ENCODE measurements at places on chromosomes 7 and 10.

- no peak for DNase-seq
Measured at GRCh38 chr10:87880336-87880735, 16.9 kb downstream of the PTEN start.

DNA sequence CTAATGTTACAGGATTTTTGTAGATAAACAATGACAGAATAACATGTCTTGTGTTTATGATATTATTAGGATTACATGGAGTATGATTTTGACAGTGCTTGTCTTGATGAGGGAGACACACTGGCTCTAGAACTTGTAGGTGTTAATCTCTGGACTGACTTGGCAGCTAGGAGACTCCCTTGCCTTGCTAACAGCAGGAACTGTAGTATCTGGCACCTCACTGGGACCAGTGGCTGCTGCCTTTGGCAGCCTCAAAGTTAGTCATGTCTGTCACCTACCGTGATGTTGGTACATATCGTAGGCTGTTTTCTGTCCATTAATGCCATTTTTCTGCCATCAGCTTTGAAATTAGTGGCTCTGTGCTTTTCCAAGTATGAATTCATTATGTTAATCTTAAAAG is 261.5 kb downstream of the CDK14 start:
- no peak for DNase-seq

- no peak for DNase-seq
Measured at GRCh38 chr7:28572321-28573058, 160.2 kb downstream of the CREB5 start.

- no peak for DNase-seq
Measured at GRCh38 chr7:94621120-94621519, 34.8 kb downstream of the SGCE start.

DNA sequence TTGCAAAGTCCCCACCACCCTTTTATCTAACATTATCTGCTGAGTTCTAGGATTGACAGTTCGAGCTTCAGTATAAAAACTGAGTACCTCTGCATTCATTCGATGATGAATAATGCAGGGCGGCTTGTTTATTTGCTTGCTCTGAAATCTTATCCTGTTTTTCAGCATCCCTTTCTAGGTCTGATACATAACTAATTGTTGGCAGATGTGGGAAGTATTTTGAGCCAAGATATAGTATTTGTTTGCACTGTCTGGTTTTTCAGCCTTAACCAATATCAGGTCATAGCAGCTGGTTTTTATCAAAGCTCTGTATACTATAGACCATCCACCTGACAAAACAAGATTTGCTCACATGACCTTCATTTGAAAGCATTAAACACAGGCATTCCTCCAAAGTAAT is 161.4 kb downstream of the TFEC start:
- no peak for DNase-seq

DNA sequence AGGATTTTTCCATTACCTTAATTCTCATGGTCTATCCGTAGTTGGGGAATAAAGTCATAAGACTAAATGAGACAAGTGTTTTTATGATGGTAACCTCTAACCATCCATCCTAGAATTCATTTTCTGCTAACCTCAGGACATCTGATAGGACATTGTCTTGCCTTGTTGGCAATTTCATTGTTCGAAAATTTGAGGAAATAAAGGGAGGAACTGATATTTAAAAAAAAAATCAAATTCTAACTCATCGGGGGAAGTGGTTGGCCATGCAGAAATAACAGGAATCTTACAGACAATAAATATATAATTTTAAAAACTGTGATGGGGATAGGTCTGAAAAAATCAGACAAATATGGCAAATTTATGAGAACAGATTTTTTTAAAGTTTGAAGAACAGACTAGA is 21.7 kb upstream of the RHOBTB1 start:
- no peak for DNase-seq

GRCh38 chr10:107966826-107967225 is 802.3 kb upstream of the SORCS1 start:
- no peak for DNase-seq

GRCh38 chr10:77004917-77005564 is 632.6 kb downstream of the KCNMA1 start:
- no peak for DNase-seq

DNA sequence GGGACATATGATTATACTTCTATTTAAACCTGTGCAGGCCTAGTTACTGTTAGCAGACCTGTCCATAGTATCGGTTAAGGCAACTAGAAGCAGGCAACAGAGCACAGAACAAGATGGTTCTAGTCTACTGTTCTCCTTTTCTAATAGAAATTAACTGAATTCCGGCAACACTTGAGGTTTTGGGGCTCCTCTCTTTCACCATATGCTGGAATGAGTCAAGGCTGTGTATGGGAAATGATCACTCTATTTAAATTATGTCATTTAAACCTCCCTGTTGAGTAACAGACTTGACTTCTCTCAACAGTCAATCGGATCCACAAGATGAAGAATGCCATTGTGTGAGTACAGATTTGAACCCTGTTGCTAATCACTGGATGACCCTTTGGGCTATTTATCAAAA is 6.2 kb upstream of the OTUD1 start:
- DNase-seq = no peak

- DNase-seq = no peak
Measured at GRCh38 chr7:90250601-90251303, 5.8 kb downstream of the CFAP69 start.

- no peak for DNase-seq
Measured at GRCh38 chr7:154484406-154484805, 432.2 kb downstream of the DPP6 start.

DNA sequence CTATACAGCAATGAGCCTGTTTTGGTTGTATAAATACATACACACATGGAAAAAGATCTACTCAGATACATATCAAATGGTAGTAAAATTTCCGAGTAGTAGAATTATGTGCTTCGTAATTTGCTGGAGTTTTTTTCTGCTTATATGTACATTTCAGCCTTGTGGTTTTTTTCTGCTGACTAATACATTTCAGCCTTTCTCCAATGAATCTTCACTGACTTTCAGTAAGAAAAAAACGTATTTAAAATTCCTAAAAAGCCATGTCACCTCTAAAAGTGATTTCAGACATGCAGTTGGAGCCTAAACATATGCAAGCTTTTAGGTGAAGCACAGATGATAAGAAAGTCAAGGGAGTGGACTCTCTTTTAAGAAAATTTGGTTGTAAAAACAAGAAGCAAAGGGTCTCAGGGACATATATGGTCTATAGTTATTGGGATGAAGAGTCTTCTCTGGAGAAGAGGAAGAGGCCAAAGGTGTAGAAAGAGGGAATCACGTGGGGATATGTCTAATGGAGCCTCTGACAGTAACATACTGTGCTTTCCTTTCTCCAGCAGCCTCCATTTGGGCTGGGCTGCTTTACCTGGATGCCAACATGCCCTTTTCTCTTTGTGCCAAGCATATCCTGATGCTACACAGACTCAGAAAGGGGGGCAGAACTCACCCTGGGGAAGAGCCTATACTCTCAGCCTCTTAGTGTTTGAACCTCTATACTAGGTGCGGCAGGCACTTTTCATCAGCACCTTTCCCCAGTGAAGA is 2.4 kb downstream of the AMPH start:
- no peak for DNase-seq

GRCh38 chr7:135233570-135233969 is at the start of gene STRA8:
Gene STRA8 (plus strand): TSS chr7:135233838. CDS start chr7:135240525, 6,687 bp downstream.
- no peak for DNase-seq

- DNase-seq = no peak
Measured at GRCh38 chr10:132138596-132138995, 48.2 kb upstream of the DPYSL4 start.

- no peak for DNase-seq
Measured at GRCh38 chr7:92297736-92298135, 52.0 kb downstream of the ANKIB1 start.

- DNase-seq = no peak
Measured at GRCh38 chr7:25216837-25217236, 11.4 kb downstream of the NPVF start.

DNA sequence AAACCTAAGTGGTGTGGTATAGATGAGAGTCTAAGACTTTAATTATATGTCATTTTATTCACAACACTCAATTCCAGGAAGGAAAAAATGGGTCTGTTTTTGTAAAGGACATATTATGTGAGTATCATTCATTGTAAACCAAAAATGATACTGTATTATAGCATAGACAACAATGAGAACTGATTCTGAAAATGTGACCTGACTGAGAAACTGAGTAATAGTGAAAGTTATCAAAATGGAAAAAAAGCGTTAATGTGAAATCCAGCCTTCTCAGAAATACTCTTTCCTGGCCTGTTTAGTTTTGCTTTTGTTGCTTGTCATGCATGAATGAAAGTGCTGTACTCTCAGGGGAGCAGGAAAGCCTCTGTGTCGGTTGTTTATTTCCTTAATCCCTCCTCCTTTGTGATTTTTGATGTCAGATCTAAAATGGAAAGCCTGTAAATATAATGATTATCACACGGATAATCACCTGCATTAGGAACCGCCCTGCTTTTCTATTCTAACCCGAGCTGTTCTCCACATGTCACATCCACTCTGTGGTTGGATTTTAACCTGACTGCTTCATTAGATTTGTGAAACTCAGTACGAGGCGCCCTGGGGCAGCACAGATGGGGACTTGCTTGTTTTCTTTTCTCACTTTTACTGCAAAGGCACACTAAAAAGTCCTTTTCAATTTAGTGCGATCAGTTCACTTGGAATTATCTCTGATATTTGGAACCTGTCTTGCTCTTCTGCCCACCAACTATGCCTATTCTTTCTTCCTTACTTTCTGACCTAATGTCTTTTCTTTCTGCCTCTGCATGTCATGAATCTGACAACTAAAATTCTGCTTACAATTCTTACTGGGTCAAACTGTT is 240.9 kb upstream of the KAT6B start:
- DNase-seq = peak; percentile 35

DNA sequence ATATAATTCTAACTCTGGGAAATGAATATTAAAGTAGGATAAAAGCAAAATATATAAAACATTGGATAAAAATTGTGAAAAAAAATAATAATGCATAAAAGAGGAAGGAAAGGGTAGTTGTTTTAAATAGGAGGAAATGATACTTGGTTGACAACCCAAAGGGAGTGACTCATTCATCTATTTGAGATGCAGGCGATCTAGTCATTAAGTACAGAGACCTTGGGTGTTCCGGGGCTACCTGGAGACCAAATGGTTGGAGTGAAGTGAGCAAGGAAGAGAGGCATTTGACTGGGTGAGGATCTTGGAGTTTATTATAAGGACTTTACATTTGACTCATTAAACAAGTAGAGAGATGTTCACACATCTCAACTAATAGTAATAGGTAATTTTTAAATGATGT is 111.0 kb downstream of the LRRTM3 start:
- DNase-seq = no peak

- DNase-seq = no peak
Measured at GRCh38 chr10:132845780-132846595, 60.0 kb upstream of the NKX6-2 start.

GRCh38 chr10:55330486-55330885 is 529.5 kb upstream of the PCDH15 start:
- DNase-seq = no peak

- no peak for DNase-seq
Measured at GRCh38 chr10:105585171-105585570, 944.1 kb downstream of the SORCS3 start.

GRCh38 chr10:63265222-63265617 is 132.1 kb downstream of the NRBF2 start:
- peak; percentile 49 for DNase-seq

- peak; percentile 57 for DNase-seq
Measured at GRCh38 chr7:149865437-149865836, 8.3 kb upstream of the ATP6V0E2 start.

GRCh38 chr7:51237446-51238133 is 79.0 kb downstream of the COBL start:
- DNase-seq = no peak

GRCh38 chr10:11755512-11756263 is 13.5 kb downstream of the ECHDC3 start:
- DNase-seq = no peak

GRCh38 chr7:85522070-85522469 is 335.2 kb upstream of the SEMA3D start:
- DNase-seq = no peak

- DNase-seq = no peak
Measured at GRCh38 chr7:124089621-124090020, 56.8 kb upstream of the TMEM229A start.

- DNase-seq = no peak
Measured at GRCh38 chr7:148993193-148993592, 35.1 kb downstream of the PDIA4 start.

DNA sequence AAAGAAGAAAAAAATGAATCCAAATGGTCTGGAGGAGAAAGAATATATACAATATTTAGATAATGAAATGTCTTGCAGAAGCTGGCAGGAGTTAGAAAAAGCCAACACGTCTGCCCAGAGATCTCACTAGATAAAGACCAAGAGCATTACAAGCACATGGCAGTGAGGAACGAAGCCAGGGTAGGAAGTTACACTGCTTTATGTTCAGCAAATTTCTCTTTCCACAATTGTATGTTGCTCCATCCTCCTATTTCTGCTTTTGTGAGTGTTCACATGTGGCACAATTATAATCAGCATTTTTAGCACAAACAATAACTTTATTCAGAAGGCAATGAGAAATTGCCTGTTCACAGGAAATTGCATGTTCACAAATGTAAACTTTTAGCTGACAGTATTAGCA is 53.7 kb downstream of the LRRC17 start:
- DNase-seq = no peak

GRCh38 chr10:94678475-94678874 is 5.1 kb upstream of the CYP2C18 start:
- no peak for DNase-seq

GRCh38 chr7:140512317-140513000 is 33.2 kb upstream of the MKRN1 start:
- no peak for DNase-seq

DNA sequence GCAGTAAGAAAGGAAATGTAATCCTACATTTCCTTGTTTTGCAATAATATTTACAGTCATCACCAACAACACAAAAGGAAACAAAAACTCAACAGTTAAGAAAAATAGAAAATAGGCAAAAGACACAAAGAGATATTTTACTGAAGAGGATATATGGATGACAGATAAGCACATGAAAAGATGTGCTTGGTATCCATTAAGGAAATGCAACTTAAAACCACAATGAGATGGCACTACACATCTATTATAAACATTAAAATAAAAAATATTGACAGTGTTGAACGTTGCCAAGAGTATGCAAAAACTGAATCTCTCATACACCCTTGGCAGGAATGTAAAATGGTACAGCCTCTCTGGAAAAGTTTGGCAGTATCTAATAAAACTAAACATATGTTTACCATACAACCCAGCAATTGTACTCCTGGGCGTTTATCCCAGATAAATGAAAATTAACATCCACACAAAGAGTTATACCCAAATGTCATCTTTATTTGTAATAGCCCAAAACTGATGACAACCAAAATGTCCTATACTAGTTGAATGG is 5.4 kb downstream of the CEP41 start:
- DNase-seq = no peak

Measured in activated naive CD8-positive, alpha-beta T cell treated with anti-CD3 and anti-CD28 coated beads, Interleukin-2, amount 50 U/mL, for 24 hours (primary cell).